ENCODE measurements at places on chromosomes 1 and 21. TPM values are rescaled to one million over a fixed set of nuclear protein-coding genes. Genes with fewer than 3 reads are reported as not detected.
A peak's percentile ranks its signal among the peaks of the same experiment; 100 is the strongest.

- DNase-seq: no peak
Measured at GRCh38 chr1:89855413-89856123, 34.7 kb downstream of the LRRC8D start.

The KCNE2 gene
- not detected for total RNA-seq

The CNR2 gene
- total RNA-seq: not detected

The OR10J1 gene
- not detected for total RNA-seq

- no peak for DNase-seq
Measured at GRCh38 chr1:78156805-78157521, 111.2 kb downstream of the GIPC2 start.

- DNase-seq: no peak
Measured at GRCh38 chr1:70386121-70386520, 24.9 kb upstream of the CTH start.

DNA sequence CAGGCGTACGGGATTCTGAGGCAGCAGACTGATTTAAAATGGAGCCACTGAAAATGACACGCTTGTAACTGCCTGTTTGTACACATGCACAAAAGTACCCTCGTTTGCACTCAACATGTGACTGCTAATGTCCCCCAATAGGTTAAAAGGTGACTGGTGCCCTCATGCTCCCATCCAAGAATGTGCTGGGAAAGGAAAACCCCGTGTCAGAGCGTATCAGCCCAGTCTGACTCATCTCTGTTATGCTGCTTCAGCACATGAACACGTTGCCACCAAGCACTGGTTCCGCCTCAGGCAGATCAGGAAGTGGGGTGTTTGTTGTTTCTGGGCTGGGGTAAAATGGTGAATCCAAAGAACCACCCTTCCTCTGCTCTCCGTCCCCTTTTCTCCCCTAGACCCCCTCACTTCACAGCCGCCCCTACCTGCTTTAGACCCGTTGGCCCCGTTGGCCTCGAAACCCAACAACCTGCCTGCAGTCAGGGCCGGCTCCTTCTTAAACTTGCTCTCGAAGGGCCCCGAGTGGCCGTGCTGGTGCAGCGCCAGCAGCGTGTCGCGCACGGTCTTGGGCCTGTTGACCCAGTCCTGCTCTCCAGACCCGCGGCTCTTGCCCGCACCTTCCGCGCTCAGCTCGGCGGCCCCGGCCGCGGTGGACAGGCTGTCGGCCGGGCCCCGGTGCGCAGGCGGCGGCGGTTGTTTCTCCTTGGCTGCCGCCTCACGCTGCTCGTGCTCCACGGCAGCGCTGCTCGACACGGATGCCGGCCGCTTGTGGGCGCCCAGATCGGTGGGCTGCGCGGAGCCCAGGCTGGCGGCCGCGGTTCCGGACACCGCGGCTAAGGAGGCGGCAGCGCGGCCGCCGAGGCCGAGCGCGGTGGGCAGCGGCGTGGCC lies 1.7 kb downstream of the IRF2BP2 start:
- peak; percentile 79 for DNase-seq

The RAB7B gene
- total RNA-seq: 0.13 TPM

The PGLYRP3 gene
- not detected for total RNA-seq

The ALX3 gene
- not detected for total RNA-seq

DNA sequence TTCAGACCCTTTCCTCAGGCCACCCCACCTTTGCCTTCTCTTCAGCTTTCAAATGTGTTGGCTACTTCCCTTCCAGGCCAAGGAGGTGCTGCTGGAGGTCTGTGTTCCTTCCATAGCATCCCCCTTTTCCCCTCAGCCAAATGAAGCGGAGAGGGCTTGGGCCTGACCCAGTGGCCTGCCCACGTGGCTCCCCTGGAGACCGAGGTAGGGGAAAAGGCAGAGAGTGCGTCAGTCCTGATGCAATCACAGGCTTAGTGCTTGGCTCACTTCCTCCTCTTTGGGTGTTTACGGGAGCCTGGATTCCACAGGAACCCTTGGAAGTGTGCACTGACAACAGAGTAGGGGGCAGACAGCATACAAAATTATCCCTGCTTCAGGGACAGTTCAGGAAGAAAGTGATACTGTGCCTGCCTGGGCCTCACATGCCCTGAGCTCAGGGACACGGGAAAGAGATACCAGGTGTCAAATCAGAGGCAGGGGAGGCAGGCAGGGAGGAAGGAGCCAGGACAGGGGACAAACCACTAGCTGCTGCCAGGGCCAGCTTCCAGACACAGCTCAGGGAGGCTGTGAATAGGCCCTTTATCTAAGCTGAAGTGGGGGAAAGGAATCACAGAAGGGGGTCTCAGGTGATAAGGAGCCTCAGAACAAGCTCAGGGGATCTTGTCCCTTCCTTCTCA lies 16.6 kb upstream of the PTP4A2 start:
- DNase-seq: peak; percentile 70

DNA sequence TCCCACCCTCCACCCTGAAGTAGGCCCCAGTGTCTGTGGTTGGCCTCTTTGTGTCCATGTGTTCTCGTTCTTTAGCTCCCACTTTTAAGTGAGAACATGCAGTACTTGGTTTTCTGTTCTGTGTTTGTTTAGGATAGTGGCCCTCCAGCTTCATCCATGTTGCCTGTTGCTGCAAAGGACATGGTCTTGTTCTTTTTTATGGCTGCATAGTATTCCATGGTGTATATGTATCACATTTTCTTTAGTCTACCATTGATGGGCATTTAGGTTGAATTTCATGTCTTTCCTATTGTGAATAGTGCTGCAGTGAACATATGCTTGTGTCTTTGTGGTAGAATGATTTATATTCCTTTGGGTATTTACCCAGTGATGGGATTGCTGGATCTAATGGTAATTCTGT lies 6.1 kb downstream of the HIPK1 start:
- DNase-seq: no peak

GRCh38 chr1:110418729-110419128 lies 11.2 kb upstream of the LAMTOR5 start:
- no peak for DNase-seq

The SLC6A17 gene
- total RNA-seq: 0.75 TPM

GRCh38 chr1:93969371-93969770 lies 60.1 kb upstream of the GCLM start:
- DNase-seq: no peak

- no peak for DNase-seq
Measured at GRCh38 chr1:186985889-186986491, 157.2 kb downstream of the PLA2G4A start.

DNA sequence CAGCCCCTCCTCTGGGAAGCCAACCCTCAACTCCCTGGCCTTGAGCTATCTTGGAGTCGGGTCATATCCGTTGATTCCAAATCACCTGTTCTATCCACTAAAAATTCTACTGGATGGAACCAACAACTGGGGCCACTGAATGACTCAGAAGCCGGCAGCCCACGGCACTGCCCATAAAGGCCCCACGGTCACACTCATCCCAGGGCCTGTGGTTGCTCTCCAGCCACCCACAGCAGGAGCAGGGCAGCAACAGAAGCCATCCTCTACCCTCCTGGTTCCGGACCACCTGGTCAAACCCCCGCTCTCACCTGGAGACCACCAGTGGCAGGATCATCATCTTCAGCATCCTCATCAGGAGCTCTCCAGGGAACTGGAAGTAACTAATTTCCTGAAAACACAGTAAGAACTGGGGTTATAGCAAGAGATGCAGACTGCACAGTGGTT lies 8.4 kb downstream of the SLC1A7 start:
- no peak for DNase-seq

The OXCT2 gene
- total RNA-seq: 5.9 TPM

The TFF3 gene
- total RNA-seq: 0.17 TPM

The MRPS15 gene
- total RNA-seq: 121 TPM
